ENCODE measurements at places on chromosomes 2 and 18.

- DNase-seq = no peak
Observed at GRCh38 chr2:27724191-27724590, 47.3 kb upstream of the MRPL33 start.

- peak; percentile 33 for DNase-seq
Observed at GRCh38 chr2:42962508-42962953, 170.1 kb upstream of the HAAO start.

DNA sequence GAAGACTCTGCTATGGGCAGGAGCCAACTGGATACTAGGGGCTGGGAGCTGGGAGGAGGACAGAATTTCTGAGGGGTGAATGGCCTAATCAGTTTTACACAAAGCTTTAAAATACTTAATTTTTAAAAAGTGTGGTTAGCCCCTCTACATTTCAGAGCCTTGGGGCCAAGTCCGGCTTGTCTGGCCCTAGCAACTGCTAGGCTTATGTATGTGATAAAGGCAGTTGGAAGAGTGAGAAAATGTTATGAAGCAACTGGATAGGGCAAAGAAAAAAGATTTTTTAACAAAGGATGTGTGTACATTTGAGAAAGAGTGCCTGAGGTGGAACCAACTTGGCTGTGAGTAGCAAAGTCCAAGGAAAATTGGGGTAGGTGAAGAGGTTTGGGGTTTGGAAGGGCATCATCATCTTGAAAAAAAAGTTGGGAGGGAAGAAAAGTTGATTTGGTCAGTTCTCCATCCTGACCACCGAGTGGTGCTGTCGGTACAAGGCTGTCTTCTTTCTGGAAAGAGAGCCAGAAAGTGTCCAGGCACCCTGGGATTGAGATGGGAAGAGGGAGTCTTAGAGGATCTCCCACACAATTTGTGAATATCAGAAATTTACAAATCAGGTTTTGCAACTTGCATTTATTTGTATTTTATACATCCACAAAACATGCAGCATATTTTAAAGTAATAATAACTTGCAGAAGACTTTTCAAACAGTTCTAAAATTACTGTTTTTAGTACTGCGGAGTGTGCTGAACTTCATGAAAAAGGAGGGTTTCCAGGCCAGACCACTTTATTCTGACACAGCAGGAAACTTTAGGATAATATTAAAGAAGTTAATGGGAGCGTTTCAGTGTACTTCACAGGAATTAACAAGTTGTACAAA, 10.5 kb upstream of the CDK15 start:
- peak; percentile 77 for DNase-seq

GRCh38 chr2:8441986-8442385, 239.9 kb upstream of the ID2 start:
- no peak for DNase-seq

- DNase-seq = peak; percentile 76
Observed at GRCh38 chr2:63741884-63742579, 99.7 kb upstream of the UGP2 start.

DNA sequence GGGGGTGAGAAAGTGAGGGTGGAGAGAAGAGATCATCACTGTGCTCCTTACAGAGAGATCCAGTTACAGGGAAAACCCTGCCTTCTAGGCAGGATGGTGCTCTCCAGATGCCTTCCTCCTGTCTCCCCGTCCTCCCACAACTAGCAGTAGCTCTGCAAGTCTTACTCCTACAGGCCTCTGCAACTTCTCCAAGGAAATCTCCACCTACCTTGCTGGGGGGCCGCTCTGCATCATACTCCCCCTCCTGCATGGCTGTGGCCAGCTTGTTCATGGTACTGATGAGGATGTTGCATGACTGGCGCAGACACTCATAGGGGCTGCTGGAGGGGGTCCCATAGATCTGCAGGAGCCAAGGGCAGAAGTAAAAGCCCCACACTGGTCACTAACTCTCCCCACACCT, 14.1 kb downstream of the DCTN1 start:
- no peak for DNase-seq

DNA sequence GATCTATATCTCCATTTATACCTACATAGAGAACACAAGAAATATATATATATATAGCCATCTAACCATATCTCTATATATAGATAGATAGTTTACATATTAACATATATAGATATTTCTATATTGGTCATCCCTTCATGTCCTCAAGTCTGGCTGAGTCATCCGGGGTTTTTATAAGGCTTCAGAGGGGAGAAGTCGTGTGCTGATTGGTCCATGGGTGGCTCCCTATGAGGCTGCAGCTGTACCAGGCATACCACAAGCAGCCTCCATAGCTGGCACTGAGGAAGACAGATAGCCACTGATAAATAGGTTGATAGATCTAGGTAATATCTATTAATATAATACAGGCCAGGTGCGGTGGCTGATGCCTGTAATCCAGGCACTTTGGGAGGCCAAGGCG, 618.3 kb upstream of the SETBP1 start:
- DNase-seq = no peak

DNA sequence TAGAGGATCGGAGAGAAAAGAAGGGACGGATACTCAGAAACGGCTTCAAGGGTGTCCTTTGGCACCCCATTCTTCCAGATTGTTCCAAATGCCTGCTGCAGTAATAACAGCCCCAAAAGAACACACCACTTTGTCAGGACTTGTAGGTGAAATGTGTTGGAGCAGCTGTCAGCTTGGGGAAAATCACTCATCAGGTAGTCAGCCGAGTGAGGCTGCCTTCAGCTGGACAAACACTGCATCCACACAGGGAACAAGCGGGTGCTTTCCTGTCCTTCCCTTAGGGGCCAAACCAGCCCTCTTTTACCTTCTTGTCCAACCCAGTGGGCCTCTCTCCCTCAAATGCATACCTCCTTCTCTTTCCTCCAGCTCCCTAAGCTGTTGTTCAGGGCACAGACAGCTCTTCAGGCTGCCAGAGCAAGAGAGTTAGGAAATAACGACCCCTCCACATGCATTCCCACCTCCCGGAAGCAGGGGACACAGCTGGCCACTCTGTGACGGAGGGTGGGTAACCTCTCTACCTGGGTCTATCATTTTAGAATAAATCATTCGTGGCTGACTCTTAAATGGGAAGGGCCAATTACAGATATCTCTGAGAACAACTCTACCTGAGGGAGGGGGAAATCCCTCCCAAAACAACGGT, 48.1 kb downstream of the BCL11A start:
- DNase-seq = no peak

- DNase-seq = no peak
Observed at GRCh38 chr2:95401480-95401879, 1.0 kb upstream of the FAHD2A start.

GRCh38 chr18:48032876-48033789, 102.7 kb upstream of the SMAD2 start:
- peak; percentile 37 for DNase-seq

DNA sequence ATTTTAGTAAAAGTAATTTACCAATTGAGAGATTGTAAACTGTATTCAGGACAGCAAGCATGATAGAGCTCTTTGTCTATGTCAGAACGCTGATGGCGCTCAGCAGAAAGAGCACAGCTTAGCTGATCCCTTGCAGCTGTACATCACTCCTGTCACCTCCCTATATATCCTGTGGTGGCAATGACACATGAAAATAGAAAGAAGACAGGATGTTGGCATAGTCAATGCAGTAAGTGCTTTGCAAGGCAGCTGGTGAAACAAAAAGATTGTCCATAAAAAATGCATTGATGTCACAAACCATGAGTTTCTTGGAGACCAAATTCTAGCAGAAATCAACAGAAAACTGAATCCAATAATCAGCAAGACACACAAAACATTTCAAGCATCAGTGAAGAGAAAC, 221.5 kb downstream of the RIT2 start:
- DNase-seq = no peak

- DNase-seq = no peak
Observed at GRCh38 chr2:74219846-74220486, 21.6 kb downstream of the MTHFD2 start.

DNA sequence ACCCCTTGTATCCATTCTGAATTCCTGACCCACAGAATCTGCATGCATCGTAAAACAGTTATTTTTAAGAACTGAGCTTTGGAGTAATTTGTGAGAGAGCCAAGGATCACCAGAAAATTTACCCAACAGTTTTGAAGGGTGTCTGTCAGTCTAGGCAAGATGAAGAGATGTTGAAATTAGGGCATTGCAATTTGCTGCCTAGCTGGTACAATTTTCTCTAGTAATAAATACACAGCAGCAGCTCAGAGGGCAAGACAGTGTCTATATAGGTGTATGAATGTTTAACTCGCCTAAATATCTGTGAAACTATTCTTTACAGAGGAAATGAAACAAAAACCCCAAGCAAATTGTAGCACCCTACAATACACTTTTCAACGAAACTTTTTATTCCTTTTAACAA, 377.8 kb upstream of the POU3F3 start:
- DNase-seq = no peak

DNA sequence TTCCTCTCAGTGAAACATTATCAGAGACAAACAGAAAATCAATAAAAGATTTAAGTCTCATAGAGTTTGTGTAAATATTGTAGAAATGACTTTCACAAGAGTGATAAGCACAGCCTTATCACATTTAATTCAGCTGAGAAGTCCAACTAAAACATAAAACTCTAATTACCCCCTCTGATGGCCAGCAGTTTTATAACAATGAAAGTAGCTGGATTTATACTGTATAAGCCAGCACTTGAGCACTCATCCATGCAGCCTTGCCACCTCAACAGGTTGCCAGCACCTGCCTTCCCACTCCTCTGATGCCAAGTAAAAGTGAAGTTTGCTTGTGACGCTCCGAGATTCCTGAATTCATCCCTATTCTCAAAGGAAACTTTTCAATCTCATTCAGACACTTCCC, 103.0 kb upstream of the STK39 start:
- DNase-seq = no peak

DNA sequence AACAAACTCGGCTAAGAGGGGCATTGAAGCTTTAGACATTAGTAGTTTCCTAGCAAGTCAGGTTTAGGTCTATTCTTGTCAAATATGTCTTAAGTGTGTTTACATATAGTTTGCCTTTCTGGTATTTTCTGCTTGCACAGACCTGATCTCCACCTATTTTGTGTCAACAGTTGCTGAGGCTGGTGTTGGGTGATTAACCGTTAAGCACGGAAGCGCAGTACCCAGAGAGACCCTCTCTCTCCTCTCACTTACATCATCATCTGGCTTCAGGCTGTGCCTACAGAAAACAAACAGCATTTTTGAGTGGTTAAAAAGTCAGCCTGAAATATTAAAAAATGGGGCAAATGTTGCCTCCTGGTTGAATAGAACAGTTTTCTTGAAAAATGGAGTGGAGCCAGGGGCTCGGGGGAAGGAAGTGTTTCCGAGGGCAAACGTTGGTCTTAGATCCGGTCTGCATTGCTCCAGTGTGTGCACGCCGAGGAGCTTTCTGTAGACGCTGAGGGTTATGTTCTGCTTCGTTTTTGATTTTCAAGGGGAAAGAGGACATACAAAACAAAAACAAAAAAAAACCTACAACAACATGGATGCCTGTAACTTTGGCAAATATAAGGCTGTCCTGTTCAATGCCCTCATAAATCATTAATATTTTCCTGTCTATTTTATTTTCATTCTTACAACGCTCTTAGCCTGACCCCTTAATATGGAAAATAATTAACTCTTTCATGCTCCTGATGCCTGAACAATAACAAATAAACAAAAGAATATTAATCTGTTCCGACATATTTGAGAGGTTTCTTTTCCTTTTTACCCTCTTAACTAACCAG, 120.8 kb downstream of the MEIS1 start:
- DNase-seq = no peak

DNA sequence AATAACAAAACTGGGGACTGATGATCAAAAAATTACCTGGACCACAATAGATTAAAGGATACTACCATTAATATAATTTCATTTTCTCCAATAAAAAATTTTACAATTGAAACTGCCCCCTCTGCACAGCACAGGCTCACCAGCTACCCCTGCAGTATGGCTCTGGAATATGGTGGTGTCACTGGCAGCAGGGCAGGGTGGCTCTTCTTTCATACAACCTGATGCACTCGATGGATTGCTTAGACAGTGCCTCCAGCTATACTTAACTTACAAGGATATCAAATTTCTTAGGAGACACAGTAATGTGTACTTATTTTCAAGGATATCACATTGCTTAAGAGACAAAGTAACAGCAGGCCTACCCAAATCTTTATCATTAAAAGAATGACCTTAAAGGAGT, 124.0 kb downstream of the PRELID3A start:
- no peak for DNase-seq

GRCh38 chr2:225637259-225637658, 237.7 kb downstream of the NYAP2 start:
- peak; percentile 14 for DNase-seq

DNA sequence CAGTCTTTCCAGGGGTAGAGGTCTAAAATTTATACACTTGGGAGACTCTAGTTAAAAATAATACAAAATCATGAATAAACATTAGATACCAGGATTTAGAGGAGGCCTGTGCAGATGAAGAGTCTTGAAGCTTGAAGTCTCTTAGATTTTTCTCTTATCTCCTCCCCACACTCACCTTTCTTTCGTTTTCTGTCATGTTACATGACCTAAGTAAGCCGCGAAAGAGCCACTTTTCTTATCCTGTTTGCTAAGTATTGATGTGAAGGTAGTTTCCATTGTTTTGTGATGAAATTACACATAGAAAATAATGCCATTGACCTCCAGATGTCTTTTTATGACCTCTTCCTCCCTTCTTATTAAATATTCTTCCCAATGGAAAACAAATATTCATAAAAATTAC, 367.8 kb downstream of the LRRTM1 start:
- DNase-seq = no peak

DNA sequence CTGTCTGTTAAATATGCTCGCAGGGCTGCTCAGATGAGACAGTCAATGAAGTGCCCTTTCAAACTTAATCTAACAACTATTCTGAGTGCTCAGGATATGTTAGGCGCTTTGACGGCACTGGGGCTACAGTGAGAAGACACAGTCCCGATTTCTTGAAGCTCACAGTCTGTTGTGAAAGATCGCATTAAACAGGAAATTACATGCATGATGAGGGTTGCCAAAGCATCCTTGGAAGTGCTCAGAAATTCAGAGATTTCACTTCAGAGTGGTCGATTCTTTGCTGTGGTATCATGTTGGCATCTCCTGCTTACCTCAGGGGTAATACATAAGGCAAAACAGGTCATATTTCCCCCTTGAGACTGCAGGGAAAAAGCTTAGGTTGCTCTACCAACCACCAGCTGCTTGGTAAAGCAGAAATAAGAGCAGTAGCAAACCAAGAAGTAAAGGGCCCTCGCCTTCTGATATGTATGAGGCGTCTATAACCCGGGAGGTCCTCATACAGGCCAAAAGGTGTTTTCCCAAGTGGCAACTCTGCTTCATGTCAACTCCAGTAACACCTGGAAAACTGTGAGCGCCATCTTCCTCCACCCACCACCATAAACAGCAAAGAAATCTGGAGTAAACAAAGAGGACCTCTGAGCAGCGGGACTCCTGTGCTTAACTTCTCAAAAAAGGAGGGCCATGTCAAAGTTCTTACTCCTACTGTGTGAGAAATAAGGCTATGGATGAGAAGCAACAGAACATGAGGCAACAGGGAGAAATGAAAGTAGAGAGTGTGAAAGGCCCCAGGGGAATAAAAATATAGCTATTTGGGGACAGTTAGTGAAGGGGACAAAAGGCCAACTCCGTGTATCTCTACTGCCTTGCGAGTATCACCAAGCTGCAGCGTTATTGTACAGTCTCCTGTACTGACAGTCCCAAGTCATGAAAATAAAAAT, 79.3 kb downstream of the CLHC1 start:
- DNase-seq = no peak

All from EH (cell line).